ENCODE measurements at places on chromosomes 12 and 14.

- DNase-seq = no peak
Observed at GRCh38 chr14:69547701-69548348, 26.8 kb downstream of the CCDC177 start.

DNA sequence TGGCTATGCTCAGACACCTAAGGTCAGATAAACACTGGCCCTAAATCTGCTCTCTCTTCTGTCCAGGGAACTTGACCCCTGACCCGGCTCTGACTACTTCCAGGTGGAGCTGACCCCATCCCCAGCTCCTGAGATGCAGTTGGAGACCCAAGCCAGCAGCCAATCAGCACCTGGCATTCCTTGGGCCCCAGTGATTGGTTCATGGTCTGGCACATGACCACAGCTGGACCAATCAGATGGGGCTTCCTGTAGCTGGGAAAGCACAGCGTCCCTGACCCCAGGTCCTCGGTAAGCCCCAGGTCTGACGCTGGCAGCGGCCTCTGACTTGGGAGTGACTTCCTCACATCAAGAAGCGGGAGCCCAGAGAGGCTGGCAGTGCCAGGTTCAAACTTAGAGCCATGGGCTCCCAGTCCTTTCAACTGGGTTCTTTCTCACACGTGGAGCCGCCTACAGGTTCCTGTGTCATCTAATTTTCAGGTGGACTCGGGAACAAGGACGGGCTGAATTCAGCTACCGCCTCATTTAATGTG lies 915.4 kb upstream of the TMEM132C start:
- no peak for DNase-seq

DNA sequence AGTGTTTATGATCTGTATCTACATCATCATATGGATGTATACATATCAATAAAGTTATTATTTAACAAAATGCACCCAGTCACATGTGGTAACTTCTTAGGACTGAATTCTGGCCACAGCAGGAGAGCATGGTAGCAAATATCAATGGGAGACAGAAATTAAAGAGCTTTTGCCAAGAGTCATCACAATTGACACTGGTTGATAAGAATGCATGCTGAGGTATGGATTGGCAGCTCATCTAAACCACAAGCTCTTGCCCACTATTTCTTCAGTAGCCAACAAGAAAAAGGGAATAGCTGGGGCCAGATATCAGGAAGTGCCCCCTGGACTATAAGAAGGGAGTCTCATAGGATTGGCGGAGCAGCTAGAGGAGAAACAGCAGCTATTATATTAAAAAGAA lies 9.4 kb upstream of the PTGR2 start:
- DNase-seq = no peak

DNA sequence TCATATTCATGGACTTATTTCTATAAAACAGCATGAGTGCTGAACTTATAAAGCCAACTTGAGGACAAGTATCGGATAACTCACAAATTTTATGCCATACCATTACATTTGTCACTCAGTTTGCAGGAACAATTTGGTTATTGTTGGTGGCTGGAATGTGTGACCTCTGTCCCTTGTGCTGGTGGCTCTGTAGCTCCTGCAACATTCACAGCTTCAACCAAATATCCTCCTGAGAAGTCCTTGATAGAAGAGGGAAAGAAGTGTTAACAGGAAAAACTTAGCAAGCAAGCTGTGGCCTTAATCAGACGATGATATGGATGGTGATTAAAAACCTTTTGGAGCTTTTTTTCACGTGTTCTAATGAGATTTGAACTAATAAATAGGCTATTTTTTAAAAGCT lies 61.0 kb upstream of the DNM1L start:
- DNase-seq = no peak

DNA sequence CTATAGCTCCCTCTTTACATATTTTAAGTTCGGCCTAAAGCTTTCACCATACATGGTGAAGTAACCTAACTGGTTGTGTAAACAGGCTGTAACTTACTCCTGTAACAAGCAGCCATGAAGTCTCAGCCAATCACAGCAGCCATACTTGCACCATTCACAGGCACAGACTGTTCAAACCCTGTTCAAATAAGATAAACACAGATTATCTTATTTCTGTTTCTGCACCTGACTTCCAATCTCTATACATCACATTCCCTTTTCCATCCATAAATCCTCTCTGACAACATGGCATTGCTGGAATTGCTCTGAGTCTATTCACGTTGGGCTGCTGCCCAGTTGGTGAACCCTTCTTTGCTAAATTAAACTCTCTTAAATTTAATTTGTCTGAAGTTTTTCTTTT lies 34.5 kb upstream of the ARID2 start:
- no peak for DNase-seq

DNA sequence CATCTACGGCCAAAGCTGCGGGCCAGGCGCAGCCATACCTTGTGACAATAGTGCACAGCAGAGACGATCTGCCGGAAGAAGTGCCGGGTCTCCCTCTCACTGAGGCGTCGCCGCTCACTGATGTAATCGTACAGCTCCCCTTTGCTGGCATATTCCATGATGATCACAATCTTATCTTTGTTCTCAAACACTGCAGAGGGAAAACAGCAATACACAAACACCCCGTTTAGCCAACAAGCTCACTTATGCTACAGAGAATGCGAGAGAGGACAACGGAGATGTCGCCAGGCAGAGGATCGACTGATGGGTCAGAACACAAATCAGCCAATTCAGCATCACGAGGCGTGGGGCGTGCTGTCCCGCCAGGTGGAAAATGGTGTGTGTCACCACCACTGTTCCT lies 52.1 kb downstream of the NUAK1 start:
- no peak for DNase-seq

GRCh38 chr14:100830681-100831080 lies 4.8 kb downstream of the MEG3 start:
- peak; percentile 76 for DNase-seq

- DNase-seq = no peak
Observed at GRCh38 chr12:49549735-49550692, 11.2 kb downstream of the KCNH3 start.

DNA sequence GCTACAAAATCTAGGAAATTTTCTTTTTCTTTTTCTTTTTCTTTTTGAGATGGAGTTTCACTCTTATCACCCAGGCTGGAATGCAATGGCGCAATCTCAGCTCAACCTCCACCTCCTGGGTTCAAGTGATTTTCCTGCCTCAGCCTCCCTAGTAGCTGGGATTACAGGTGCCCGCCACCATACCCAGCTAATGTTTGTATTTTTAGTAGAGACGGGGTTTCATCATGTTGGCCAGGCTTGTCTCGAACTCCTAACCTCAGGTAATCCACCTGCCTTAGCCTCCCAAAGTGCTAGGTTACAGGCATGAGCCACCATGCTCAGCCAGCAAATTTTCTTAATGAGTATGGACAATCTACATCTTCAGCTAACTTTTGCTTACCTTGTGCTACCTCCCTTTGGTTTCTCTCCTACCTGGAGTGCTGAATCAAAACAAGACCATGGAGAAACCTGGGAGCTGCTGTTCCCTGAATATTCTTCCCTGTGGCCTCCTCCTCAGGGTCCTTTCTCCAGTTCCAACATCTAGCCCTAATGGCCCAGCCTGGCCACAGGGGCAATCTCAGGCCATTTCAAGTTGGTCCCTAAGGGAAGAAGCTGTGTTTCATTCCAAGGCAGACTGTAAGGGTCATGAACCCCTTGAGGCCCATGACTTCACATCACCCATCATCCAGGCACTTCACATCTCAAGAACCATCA lies 74.6 kb upstream of the EGLN3 start:
- no peak for DNase-seq

DNA sequence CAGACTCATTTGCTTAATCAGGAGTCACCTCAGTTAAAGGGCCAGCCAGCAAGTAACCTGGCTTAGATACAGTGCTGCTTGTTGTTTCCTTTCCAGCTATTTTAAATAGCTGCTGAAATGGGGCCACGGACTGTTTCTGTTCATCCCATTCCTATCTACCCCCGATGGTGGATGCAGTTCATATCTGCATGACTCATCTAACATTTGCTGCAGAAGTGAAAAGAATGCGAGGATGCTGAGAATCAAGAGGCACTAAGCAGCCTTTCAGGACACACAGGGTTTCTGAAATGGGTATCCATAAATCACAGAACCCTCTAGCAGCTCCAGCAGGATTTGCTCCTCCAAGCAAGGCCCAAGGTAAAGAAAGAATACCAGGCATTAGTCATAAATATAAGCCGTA lies 60.2 kb upstream of the RTRAF start:
- DNase-seq = no peak

All from WERI-Rb-1 (cell line).